AML-193 (cell line): ENCODE measurements at places on chromosomes 11 and 22.

- no peak for DNase-seq
Measured at GRCh38 chr11:8040921-8041285, 40.1 kb upstream of the TUB start.

DNA sequence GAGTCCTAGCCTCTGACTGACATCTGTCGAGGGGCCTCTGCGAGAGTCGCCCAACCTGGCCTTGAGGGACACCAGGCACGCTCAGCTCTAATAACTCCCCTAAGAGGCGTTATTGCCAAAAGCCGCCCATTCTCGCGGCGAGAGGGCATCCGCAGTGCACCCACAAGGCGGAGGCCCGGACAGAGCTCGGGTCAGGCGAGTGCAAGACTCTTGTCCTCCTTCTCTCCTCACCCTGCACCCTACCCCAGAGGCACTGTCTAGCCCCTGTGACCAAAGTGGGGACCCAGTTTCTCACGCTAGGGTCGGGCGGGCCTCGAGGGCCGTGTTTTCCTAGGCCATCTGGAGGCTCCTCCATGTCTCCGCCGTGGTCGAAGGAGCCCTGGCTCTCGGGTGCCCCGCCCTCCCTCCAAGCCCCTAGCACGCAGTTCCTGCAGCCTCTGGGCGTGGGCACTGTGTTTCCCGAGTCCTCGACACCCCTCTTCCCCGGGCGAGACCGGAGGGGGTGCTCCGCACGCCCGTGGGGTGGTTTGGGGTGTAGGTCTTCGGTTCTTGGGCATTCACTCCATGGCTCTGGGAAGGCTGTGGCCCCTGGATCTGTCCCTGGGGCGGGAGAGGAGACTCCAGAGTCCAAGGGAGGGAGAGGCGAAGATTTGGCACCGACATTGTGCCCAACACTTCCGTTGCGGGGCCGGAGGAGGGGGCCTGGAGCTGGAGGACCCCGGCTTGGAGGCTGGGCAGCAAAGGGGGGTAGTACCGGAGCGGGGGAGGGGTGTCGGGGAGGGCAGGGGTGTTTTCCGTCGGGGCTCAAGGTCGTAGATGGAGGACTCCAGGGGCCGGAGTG is 1.0 kb downstream of the CHRM4 start:
- no peak for DNase-seq

GRCh38 chr22:49090853-49091135 is 736.9 kb downstream of the BRD1 start:
- DNase-seq: no peak

- DNase-seq: no peak
Measured at GRCh38 chr11:102647430-102647829, 22.3 kb upstream of the MMP20 start.

DNA sequence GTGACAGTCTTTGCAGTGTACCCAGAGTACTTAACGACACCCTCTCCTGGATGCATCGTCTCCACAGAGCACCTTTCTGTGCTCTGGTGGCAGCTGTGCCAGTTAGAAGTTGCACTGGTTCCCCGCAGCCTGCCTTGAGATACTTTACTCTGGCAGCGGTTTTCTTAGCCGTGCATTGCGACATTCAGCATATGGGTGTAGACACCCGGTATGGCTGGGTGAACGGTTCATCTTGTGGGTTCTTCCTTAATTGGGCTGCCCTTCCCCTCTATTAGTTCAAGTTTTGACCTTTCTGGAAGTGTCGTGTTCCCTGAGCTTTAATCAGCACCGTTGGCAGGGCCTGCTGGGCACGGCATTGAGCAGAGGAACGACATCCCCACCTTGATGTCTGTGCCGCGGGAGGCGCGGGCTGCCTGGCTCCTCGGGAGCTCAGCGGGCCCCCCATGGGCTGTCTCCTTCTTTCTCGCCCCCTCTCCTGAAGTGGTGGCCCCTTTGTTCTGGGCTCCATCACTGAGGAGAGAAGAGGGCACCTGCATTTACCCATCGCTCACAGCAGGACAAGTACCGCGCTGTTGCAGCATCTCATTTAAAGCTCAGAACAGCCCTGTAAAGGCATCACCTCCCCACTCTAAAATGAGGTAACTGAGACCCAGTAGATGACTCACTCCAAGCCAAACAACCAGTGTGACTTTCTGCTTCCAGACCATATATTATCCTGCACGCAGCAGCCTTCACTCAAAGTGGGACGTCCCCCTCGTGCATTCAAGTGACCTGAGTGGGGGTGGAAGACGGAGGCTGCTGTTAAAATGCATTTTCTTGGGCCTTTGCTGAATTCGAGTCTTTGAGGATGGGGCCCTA is 13.3 kb downstream of the FAM83F start:
- DNase-seq: peak; percentile 97

GRCh38 chr22:42699281-42699975 is 21.2 kb downstream of the A4GALT start:
- DNase-seq: no peak

DNA sequence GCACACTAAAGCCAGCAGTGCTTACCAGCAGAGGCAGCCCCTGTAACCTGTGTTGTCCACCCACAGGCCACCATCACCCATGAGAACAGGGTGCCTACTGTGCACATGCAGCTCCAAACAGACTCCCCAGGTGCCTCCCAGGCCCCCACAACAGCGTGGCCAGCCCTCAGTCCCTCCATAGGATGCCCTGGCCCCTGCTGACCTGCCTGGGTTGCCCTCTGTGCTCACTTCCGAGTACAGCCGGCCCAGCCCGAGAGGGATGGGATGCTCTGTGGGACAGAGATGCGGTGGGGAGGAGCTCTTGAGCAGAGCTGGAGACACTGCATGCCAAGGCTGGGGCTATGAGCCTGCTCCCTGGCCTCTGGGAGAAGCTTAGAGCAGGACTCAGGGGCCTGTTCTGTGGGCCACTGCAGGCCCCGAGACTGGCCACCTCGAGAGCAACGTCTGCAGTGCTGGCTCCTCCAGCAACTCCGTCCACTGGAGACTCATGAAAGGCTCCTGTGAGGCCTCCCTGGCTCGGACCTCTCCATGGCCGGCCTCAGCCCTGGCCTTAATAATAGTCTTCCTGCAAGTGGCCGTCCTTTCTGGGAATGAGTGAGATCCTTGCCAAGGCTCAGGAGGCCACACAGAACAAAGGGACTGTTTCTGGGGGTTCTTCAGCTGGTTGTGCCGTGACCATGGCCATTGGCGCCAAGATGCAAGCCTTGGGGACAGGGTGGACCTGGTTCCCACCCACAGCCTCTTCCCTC is 27.0 kb downstream of the FADS2 start:
- DNase-seq: no peak

- no peak for DNase-seq
Measured at GRCh38 chr11:65102142-65103095, 6.4 kb downstream of the VPS51 start.

- DNase-seq: no peak
Measured at GRCh38 chr11:112503410-112503809, 242.8 kb upstream of the PLET1 start.

GRCh38 chr11:133713406-133713805 is 131.9 kb downstream of the SPATA19 start:
- DNase-seq: no peak

GRCh38 chr11:110207123-110207522 is 89.3 kb downstream of the RDX start:
- no peak for DNase-seq

GRCh38 chr11:131693756-131694155 is 323.3 kb downstream of the NTM start:
- DNase-seq: no peak

- DNase-seq: no peak
Measured at GRCh38 chr11:353179-353873, 16.0 kb upstream of the B4GALNT4 start.

- no peak for DNase-seq
Measured at GRCh38 chr11:62602141-62603071, 741 bp upstream of the MTA2 start.

DNA sequence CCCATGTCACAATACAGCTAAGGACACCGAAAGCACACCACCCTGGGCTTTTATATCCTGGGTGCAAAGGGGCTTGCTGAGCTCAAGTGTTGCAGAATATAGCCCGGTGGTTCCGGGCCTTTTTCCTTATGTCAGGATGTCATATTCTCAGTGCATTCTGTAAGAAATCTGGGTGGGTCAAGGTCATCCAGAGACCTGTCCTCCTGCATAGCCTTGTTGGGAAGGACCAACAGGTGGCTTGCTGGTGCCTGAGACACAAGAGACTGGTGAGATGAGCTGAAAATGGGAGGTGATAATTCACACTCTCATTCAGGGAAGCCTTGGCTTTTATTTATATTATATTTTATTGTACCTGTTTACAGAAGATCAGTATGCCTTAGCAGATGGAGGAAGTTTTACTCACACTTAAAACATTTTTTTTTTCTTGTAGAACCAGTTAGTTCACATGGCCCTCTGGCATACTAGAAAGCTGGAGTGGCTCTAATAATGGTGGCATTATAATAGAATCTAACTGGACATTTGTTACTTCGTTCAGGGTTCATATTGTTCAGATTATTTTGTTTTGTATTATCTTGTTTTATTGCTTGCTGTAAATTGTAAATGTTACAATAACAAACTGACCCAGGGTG is 14.6 kb upstream of the TMEM123 start:
- no peak for DNase-seq

- DNase-seq: no peak
Measured at GRCh38 chr11:84865257-84865656, 761.9 kb downstream of the DLG2 start.

DNA sequence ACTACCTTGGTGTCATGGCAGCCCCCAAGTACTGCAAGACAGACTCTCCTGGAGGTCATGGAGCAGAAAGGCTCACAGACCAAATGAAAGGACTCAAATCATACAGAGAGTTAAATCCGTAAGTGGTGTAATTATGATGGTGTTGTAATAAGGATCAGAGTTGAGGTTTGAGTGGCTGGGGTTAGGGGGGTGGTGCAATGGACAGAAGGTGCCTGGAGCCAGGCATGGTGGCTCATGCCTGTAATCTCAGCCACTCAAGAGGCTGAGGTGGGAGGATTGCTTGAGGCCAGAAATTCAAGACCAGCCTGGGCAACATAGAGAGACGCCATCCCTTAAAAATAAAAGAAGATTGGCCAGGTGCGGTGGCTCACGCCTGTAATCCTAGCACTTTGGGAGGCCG is 18.7 kb downstream of the ART5 start:
- DNase-seq: peak; percentile 63

DNA sequence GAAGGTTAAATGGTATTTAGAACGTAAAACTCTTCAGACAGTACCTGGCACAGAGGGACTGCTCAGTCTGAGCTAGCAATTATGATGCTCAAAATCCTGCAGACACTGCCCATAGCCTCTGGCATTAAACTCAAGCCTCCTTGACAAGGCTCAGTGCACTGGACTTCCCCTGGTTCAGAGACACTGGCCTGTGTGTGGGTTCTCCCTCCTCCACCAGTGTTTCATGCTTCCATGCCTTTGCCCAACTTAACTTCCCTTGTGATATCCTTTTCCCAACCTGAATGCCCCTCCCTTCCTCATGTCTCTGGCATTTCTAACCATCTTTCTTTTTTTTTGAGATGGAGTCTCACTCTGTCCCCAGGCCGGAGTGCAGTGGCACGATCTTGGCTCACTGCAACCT is 9.1 kb downstream of the LTBP3 start:
- DNase-seq: no peak

- DNase-seq: peak; percentile 12
Measured at GRCh38 chr22:38657045-38657909, 839 bp downstream of the CBY1 start.

- DNase-seq: no peak
Measured at GRCh38 chr22:48921411-48921903, 906.2 kb downstream of the BRD1 start.

GRCh38 chr11:72352859-72353551 is 81.3 kb downstream of the CLPB start:
- no peak for DNase-seq
